Upper lobe of right lung (tissue), 1 donor: ENCODE measurements at places on chromosomes 1 and 21. TPM values are rescaled to one million over a fixed set of nuclear protein-coding genes. Genes with fewer than 3 reads are reported as not detected.

TSSK3 gene
- total RNA-seq = 2.5 TPM

TMEM79 gene
- 3.3 TPM for total RNA-seq

LRRC3 gene
- 3.6 TPM for total RNA-seq

GBP2 gene
- total RNA-seq = 40.8 TPM

KRTAP7-1 gene
- total RNA-seq = not detected
